ENCODE measurements at places on chromosomes 1 and 21. TPM values are rescaled to one million over a fixed set of nuclear protein-coding genes. Genes with fewer than 3 reads are reported as not detected.

DNA sequence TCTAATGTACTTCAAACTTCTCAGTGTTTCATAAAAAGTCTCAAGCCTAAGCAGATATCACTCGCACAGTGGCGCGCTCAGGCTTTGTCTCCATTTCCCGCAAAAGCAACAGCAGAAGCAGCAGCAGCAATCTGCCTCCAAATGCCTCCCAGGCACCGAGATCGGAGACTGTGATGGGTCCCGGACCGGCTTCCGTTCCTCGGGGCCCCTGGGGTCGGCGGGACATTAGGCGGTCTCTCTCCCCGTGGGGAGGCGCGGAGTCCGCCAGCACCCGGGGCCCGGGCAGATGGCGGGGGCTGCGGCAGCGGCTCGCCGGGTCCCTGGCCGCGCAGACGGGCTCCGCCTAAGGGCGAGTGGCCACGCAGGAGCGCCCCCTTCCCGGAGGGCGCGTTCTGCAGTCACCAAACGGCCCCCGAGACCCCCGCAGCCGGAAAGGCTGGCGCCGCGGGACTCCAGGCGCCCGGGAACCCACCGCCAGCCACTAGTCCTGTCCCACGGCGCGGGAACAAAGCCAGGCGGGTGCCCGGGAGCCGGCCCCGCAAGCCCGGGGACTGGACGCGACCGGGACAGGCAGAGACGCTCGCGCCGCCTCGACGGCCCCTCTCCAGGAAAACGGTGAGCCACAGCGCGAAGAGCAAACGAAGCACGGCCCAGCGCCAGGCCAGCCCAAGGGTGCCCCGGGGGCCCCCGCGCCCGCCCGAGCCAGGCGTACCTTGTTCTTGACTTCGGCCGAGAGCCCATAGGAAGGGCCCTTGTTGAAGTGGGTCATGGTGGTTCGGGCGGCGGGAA lies 590 bp downstream of the CNN3 start:
- peak; percentile 82 for DNase-seq
- peaks cover 42% of the 10 kb centered on the region for H3K4me1 ChIP-seq
- peak overlapping the region; percentile 72 for H3K4me3 ChIP-seq
- no peaks in the 10 kb centered on the region for H3K36me3 ChIP-seq
- peaks cover 60% of the 10 kb centered on the region for H3K27me3 ChIP-seq

DNA sequence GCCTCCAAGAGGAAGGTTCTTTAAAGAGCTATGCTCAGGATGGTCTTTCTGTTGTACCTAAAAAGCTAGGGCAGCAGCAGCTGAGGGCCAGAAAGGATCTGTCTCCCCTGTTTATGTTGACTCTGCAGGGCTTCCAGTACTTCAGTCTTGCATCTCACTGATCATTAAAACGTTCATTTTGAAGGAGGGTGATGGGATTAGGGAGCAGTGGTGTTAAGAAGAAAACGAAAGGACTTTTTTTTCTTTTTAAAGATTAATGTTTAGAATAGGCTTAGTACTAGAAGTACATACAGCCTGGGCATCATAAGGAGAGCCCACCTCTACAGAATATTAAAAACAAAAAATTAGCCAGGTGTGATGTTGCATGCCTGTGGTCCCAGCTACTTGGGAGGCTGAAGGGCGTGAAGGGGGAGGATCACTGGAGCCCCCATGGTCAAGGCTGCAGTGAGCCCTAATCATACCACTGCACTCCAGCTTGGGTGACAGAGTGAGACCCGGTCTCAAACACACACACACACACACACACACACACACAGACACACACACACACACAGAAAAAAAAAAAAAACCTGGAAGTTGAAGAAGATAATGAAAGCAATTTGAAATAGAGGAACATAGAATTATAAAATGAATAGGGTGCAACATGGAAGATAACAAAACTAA lies 2.9 kb downstream of the CR1L start:
- H3K4me3 ChIP-seq, result no peak overlapping the region
- DNase-seq, result no peak

DNA sequence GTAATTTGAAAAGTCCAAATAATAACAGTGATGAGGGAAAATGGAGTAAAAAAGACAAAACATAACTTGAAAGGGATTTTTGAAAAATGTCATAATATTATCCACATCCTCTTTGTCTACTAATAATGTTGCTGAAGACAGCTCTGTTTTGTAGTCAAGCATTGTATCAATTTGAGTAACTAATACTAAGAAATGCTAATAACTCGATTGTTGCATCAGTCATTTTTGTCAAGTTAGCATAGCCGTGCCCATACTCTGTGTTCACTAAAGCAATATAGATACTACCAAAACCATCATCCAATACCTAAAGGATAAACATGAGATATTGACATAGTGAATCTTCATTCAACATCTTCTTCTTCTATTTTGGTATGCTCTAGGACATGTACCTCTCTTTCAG lies 17.3 kb downstream of the PDC start:
- no peak overlapping the region for H3K27ac ChIP-seq
- H3K27me3 ChIP-seq, result no peaks in the 10 kb centered on the region
- no peak overlapping the region for H3K4me3 ChIP-seq
- H3K36me3 ChIP-seq, result no peaks in the 10 kb centered on the region
- H3K4me1 ChIP-seq, result no peaks in the 10 kb centered on the region

CD34 gene
- 40.8 TPM for total RNA-seq

INAVA gene
- total RNA-seq, result 23.7 TPM

DNA sequence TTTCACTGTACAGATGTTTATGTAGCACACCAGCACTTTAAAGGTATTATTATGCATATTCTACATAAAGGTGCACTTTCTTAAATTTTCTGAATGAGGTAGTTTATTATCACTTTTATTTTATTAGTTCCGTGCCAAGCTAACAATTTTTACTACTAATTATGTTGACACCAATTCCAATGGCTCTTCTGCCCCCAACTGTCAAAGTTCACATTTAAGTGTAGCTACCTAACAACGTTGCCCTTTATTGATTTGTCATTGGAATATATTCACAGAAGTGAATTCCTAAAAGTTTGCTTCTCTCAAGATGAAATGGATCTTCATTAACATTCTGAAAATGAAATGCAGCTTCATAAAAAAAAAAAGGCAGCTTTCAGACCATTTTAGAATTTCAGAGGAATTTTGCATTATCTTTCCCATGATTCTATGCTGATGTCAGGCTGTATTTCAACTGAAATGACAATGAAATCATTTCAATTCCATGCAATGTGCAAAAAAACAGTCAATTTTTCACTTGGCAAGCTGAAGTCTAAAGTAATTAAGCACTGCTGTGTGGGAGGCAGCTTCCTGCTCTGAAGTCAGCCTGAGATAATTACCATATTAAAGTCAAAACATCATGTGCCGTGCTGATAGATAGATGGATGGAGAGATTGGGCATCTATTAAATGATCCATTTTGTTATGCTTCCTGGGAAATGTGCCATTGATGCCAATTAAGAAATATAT lies 229.2 kb downstream of the TTLL7 start:
- no peaks in the 10 kb centered on the region for H3K4me1 ChIP-seq
- no peaks in the 10 kb centered on the region for H3K27me3 ChIP-seq
- no peak overlapping the region for H3K4me3 ChIP-seq

GRCh38 chr21:35566874-35567273 lies 493.5 kb downstream of the SETD4 start:
- H3K4me3 ChIP-seq, result no peak overlapping the region
- H3K27me3 ChIP-seq, result no peaks in the 10 kb centered on the region
- no peaks in the 10 kb centered on the region for H3K36me3 ChIP-seq
- no peak overlapping the region for H3K27ac ChIP-seq

PAQR7 gene
- 11.3 TPM for total RNA-seq

DNA sequence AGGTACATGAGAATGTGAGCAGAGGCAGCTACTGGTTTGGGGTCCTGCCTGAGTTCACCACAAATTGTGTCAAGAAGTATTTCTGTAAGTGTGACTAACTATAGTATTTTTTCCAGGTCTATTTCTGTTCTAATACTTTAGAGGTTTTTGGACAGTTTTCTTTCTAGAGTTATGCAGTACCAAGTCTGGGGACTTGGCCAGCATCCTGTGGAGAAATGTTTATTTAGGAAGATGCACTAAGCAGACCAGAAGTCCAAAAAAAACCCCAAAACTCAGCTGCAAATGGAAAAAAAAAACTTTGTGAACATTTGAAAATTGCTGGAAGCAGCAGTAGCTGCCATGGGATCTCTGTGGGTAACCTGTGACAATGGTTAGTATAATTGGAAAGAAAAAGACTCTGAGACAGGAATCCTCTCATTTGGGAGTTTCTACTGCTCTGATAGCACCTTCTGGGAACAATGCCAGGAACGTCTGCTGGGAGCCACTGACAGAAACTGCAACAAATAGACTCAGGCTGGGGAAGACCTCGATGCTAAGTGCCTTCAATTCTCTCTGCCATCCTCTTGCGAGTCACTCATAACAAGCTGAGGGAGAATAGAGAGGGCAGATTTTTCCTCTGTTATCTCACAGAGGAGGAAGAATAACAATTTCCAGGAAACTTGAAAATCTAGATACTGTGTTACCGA lies 37.6 kb downstream of the OR10R2 start:
- no peak overlapping the region for H3K4me3 ChIP-seq
- no peaks in the 10 kb centered on the region for H3K4me1 ChIP-seq
- H3K27ac ChIP-seq, result no peak overlapping the region
- no peaks in the 10 kb centered on the region for H3K27me3 ChIP-seq

BLZF1 gene
- 25.3 TPM for total RNA-seq

IL20 gene
- not detected for total RNA-seq

DNA sequence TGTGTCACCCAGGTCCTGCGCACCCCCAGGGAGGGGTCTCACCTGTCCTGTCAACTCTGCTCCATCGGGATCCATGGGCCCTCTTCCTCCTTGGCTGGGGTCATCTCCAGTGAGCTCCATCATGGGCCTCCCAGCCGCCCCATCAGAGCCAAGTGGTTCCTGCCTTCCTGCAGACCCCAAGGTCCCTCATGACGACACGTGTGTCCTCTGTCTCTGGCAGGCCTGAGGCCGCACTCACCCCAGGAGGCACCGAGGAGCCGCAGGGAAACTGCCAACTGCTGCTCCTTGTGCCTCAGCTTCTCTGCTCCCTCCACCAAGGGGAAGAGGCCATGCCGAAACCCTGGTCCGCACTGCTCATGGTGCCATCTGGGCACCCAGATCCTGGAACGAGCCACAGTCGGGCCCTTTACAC lies 46.8 kb downstream of the COL18A1 start:
- no peaks in the 10 kb centered on the region for H3K27me3 ChIP-seq
- H3K36me3 ChIP-seq, result no peaks in the 10 kb centered on the region

DNA sequence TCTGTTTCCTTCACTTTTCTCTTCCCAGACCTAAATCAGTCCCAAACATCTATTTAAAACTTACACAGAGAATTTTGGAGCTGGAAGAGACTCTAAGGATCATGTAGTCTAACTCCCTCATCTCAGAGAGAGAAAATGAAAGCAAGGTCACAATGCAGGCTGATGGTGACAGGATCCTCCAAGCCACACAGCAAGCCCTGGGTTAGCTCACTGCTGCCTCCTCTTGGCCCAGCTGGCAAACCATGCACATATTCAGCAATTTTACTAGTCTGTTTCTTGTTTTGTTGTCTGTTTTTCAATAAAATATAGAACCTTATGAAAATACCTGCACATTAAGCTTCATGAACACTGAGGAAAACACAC lies 27.7 kb upstream of the LY9 start:
- H3K36me3 ChIP-seq, result no peaks in the 10 kb centered on the region
- H3K4me3 ChIP-seq, result no peak overlapping the region
- H3K4me1 ChIP-seq, result no peaks in the 10 kb centered on the region
- H3K27ac ChIP-seq, result no peak overlapping the region
- no peaks in the 10 kb centered on the region for H3K27me3 ChIP-seq

- H3K27me3 ChIP-seq, result no peaks in the 10 kb centered on the region
- no peaks in the 10 kb centered on the region for H3K4me1 ChIP-seq
- H3K4me3 ChIP-seq, result no peak overlapping the region
- H3K36me3 ChIP-seq, result no peaks in the 10 kb centered on the region
- no peak for DNase-seq
These were observed 6.5 kb downstream of the PADI4 start for GRCh38 chr1:17314491-17314971.

OR2L2 gene
- 0.06 TPM for total RNA-seq

MX2 gene
- total RNA-seq, result 31.9 TPM

GRCh38 chr1:157595356-157595755 lies 2.5 kb downstream of the FCRL4 start:
- no peak overlapping the region for H3K4me3 ChIP-seq
- H3K36me3 ChIP-seq, result no peaks in the 10 kb centered on the region
- H3K27ac ChIP-seq, result no peak overlapping the region
- peaks cover 51% of the 10 kb centered on the region for H3K27me3 ChIP-seq

DNA sequence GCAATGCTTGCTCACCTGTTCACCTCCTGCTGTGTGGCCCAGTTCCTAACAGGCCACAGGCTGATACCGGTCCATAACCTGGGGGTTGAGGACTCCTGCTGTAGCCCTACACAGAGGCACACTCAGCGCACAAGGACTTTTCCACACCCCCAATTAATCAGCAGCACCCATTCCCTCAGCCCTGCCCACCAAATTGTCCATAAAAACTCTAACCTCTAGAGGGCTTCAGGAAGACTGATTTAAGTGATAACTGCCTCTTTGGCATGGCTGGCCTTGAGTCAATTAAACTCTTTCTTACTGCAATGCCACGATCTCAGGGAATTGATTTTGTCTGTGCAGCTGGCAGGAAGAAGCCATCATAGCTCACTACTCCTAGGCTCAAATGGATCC lies 71.3 kb upstream of the MUTYH start:
- H3K4me3 ChIP-seq, result no peak overlapping the region
- no peak for DNase-seq
- no peaks in the 10 kb centered on the region for H3K36me3 ChIP-seq

- no peak for DNase-seq
- H3K36me3 ChIP-seq, result no peaks in the 10 kb centered on the region
- peaks cover 8% of the 10 kb centered on the region for H3K27me3 ChIP-seq
- H3K27ac ChIP-seq, result no peak overlapping the region
- no peak overlapping the region for H3K4me3 ChIP-seq
These were observed 158.2 kb downstream of the PBX1 start for GRCh38 chr1:164716992-164717703.

PCSK9 gene
- 55.0 TPM for total RNA-seq

SARS1 gene
- total RNA-seq, result 189 TPM

MYCL gene
- total RNA-seq, result 4.3 TPM

LRRC38 gene
- total RNA-seq, result not detected

- H3K4me3 ChIP-seq, result no peak overlapping the region
- H3K4me1 ChIP-seq, result no peaks in the 10 kb centered on the region
- H3K27me3 ChIP-seq, result no peaks in the 10 kb centered on the region
These were observed 92.7 kb downstream of the GABPA start for GRCh38 chr21:25827513-25827912.

OR6K3 gene
- total RNA-seq, result not detected
